NCI-H510A (cell line): ENCODE measurements at places on chromosomes 3 and 15.

DNA sequence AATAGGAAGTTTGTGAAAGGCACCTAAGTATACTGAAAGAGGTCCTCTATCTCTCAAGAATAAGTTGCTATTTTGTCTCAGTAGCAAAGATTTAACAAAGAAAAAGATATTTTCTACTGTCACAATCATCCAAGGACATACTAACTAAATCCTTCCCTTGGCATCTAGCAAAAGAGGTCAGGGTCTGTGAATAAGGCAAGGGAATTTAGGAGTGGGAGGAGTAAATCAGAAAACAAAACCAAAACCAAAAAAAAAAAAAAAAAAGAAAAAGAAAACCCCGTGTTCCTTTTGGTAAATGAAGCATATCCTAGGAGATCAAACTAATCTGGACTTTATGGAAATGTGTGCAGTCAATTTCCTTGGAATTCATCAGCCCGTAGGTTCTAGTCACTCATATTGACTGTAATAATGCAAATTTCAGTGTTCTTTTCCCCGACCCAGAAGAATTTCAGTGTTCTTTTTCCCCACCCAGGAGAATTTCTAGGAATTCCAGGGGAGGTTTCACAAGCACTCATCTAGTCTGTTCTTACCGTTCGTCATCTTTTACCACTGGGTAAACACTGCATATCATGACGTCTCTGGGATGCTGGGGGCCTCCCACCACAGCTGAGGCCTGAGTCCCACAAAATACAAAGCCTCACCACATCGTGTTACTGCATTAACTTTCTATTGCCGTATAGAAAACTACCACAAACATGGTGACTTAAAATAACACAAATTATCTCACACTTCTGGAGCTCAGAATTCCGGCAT is 113.8 kb upstream of the CCDC54 start:
- no peak for DNase-seq

- DNase-seq, result no peak
Observed at GRCh38 chr3:186697510-186697909, 19.6 kb upstream of the KNG1 start.

- DNase-seq, result no peak
Observed at GRCh38 chr3:53974324-53974723, 82.7 kb upstream of the SELENOK start.

GRCh38 chr15:88646088-88646405 is 7.2 kb downstream of the ISG20 start:
- DNase-seq, result no peak

GRCh38 chr3:89303701-89304100 is 196.3 kb downstream of the EPHA3 start:
- no peak for DNase-seq

DNA sequence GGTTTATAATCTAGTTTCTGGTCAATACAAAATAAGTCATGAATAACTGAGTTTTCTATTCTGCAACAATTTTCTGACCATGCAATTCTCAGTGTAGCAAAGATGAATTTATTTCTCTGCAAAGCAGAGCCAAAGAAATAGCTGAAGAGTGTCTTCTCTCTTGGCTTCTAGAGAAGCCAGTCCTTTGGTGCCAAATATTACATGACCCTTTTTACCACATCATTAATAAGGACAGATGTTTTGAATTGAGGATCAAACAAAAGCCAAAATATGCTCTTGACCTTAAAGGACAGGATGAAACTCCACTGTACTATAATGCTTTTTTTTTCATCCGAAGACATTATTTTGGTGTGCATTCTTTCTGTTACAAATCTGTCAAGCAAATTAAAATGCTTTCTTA is 40.2 kb upstream of the OSTN start:
- DNase-seq, result no peak

GRCh38 chr3:30253832-30254231 is 352.6 kb upstream of the TGFBR2 start:
- no peak for DNase-seq

GRCh38 chr3:107458871-107459270 is 63.9 kb upstream of the BBX start:
- no peak for DNase-seq

GRCh38 chr3:131645638-131646037 is 142.9 kb upstream of the MRPL3 start:
- no peak for DNase-seq
